Retinal pigment epithelial cell (primary cell): ENCODE measurements at places on chromosomes 6 and 20.

DNA sequence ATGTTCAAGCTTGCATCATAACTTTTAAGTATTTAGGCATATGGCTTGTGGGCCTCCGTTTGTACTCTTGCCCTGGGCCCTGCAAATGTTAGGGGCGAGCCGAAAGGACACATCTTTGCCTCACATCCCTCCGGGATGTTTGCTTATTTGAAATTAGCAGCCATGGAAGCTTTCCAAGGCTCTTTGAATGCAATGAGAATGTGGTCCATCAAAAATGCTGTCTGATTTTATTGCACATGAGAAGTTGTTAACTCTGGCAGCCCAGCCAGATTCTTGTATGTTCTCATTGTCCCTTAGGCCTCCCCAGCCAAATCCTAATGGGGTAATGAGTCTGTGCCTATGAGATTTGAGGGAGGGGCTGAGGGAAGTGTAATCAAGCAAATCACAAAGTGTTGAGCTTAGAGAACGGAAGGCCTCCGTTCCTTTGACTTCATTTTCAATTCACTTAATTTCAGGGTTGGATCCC, 261.2 kb upstream of the MARCKS start:
- no peak for DNase-seq

GRCh38 chr20:59451066-59451630, 150.7 kb downstream of the EDN3 start:
- DNase-seq, result no peak

DNA sequence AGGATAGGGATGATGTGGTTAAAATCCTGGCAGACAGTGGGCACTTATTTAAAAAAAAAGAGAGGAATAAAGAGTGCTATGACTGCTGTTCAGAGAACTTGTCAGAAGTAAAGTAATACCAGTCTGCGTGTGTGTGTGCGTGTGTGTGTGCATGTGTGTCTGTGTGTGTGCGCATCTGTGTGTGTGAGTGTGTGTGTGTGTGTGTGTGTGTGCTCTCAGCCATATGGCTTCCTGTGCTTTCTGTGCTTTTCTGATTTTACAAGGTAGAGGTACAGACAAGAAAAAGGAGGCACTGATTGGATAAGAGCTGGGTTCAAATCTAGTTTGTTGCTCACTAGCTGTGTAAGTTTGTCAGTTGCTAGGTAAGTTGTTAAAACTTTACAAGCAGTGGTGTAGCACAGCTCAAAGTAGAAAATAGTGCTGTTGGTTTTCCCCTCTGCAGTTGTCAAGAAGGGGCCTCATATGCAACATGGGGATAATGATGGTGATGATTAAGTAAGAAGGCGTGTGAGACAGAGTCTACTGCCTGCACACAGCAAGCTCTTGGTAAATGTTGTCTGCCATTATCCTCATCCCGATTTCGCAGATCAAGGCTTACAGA, 155.3 kb upstream of the ZNF217 start:
- DNase-seq, result peak; percentile 77

DNA sequence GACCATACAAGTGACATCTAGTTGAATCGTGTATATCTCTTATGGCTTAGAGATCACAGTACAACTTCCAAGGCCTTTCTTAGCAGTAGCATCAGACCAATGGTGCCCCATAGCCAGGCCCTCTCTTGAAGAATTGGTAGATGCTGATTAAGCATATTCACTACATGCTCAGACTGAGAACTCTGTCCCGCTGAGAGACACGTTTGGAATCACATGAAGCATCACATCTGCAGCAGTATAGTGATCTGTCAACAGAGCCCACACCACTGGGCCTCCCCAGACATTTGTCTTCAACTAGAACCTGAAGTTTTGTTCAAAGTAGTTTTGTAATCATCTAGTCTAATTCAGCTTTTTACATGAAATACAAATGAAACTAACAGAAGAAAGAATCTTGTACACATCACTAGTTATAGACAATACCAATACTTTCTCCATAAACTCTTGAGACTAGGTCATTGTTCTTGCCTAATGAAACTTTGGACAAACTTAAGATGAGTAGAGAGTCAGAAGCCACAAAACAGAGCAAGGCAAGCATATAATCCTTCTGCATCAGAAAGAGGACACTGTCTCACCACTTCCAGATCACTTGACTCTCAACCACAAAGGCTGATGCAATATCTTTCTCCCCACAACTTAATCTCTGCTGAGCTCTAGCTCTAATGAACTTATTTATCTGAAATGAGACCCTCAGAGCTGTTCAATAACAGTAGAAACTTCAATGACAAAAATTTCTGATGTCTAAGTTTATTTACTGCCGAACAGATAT, 182.7 kb downstream of the TBX18 start:
- DNase-seq, result peak; percentile 53

DNA sequence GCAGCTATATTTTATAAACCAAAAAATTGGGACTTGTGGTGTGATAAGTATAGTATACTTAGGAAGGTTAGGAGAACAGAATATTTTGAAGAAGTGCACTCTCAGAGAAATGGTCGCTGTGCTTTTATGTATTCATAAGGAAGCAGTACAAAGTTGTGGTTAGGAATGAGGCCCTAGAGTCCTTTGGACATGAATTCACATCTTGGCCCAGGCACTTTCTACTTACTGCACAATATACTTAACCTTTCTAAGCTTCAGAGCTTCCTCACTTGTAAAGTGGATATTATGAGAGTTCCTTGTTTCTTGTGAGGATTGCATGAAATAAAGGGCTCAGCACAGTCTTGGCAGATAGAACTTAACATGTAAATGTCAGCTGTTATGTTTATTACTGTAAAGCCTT, 21.0 kb upstream of the SERINC3 start:
- DNase-seq, result no peak

DNA sequence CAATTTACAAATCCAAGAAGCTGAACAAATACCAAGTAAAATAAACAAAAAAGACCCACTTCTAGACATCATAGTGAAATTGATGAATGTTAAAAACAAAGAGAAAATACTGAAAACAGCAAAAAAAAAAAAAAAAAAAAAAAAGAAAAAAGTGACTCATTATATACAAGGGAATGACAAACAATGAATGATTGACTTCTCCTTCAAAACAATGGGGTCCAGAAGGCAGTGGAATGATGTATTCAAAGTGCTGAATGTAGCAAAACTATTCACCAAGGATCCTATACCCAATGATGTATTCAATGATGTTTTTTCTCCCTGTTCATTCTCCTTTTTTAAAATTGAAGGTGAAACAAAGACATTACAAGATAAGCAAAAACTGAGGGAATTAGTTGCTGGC, 650.0 kb downstream of the UTRN start:
- DNase-seq, result no peak

GRCh38 chr6:3471286-3471685, 14.4 kb upstream of the SLC22A23 start:
- DNase-seq, result no peak

- DNase-seq, result peak; percentile 48
These were observed 182.4 kb upstream of the MCHR2 start for GRCh38 chr6:100176311-100176950.
